ENCODE measurements at places on chromosomes 11 and 22.

DNA sequence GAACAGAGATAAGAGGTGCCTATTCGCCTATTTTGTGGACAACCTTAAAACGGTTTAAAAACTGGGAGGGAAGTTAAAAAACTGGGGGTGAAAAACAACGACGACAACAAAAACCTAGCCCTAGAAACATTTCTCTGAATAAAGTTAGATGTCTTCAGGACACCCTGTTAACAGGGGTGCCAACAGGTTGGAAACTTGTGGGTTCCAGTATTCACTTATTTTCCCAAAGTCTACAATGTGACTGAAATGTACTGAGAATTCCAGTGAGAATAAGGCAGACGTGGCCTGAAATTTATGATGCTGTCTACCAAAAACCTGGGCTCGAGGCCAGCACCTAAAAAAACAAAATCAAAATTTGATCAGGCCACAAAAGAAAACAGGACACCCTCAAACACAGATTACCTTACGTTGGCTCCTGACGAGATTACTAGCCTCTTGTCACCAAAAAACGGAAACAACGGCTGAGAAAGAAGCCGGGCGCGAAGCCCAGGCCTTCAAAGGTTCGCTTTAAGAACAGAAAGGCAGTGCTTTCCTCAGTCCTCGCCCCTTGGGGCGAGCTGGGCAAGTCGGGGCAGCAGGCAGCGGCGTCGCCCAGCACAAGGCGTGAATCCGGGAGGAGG lies 906 bp downstream of the CCDC90B start:
- DNase-seq = no peak

DNA sequence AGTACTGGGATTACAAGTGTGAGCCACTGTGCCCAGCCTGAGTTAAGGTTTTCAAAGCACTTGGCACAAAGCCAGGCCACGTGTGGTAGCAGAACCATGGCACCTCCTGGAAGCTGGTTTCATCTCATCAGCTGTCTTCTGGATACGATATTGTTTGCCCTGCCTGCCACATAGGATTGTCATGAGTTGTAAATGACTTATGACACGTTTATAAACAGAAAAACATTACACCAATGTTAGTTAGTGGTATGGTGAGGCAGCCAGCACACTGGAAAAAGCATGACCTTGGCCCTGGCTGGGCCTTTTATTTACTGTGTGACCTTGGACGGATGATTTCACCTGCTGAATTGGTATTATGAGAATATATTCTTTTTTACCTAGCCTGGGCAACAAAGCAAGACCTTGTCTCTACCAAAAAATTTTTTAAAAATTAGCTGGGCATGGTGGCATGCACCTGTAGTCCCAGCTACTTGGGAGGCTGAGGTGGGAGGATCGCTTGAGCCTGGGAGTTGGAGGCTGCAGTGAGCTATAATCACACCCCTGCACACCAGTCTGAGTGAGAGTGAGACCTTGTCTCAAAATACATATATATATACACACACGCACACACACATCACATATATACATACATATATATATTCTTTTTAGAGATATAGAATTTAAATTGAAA lies 24.0 kb upstream of the MYH9 start:
- peak; percentile 45 for DNase-seq

GRCh38 chr11:94059065-94059464 lies 37.9 kb downstream of the HEPHL1 start:
- no peak for DNase-seq

DNA sequence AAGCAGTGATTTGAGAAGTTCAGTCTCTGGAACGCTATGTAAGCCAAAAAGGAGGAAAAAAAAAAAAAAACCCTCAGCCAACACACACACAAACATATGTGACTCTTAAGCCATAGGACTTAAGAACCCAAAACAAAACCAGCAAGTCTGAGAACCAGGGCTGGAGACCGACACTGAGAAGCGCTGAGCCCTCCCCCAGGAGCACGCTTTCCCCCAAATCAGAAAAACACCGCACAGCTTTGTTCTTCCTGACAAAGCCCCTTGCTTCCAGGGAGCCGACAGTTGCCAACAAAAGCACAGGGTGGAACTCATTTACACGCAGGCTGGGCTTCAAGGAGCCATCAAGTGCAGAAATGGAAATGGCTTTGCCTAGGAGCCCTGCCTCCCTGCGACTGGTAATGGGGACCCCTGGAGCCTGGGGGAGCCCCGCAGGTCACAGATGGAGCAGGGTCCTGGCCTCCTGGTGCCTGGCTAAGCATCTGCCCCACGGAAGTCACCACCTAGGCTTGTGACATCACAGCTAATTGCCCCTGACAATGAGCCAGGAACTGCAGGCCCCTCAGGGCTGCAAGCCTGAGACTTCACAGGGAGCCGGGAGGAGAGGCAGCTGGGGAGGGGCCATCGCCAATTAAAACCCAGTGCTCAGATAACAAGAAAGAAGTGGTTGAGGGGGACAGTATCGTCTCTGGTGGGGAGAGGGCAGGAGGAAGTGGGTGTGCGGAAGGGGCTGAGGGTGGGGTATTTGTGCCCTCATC lies 66.9 kb downstream of the NFAM1 start:
- DNase-seq = no peak

- no peak for DNase-seq
These were observed 12.2 kb upstream of the SLC37A4 start for GRCh38 chr11:119042927-119043326.

DNA sequence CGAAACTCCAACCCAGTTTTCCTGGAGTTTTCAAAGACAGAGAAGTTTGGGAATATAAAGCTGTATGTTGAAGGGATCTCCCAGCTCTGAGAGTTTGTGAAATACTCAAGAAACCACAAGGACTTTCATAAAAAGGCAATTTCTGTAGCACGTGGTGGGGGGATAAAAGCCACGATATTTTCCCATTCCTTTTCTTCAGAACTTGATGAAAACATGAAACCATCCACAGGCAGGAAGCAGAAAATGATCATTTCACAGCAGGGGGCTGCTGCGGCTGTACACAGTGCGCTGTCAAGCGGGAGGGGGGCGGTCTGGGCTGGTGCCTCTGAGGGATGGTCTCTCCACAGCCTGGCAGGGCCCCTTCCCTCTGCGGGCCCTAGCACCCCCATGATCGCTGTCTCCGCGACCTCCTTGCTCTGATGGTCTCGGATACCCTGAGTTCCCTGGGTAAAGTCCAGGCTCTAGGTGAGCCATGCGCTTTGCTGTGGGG lies 423.2 kb downstream of the MN1 start:
- DNase-seq = no peak

DNA sequence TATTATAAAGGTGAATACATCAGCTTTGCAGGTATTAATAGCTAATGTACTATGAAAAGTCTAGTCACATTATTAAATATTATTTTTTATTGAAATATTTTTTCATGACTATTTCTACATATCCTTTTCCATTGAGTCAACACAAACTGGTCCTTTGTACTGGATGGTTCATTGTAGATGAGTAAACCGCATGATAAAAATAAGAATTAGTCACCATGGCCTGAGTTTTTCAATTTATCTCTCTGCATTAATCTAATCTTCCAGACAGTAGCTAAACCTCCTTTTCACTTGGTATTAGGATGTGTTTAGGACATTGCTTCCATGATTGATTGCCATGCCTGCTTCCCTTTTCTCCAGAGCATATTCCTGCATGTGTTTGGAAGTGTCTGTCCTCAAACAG lies 439.4 kb upstream of the ARHGAP42 start:
- no peak for DNase-seq

DNA sequence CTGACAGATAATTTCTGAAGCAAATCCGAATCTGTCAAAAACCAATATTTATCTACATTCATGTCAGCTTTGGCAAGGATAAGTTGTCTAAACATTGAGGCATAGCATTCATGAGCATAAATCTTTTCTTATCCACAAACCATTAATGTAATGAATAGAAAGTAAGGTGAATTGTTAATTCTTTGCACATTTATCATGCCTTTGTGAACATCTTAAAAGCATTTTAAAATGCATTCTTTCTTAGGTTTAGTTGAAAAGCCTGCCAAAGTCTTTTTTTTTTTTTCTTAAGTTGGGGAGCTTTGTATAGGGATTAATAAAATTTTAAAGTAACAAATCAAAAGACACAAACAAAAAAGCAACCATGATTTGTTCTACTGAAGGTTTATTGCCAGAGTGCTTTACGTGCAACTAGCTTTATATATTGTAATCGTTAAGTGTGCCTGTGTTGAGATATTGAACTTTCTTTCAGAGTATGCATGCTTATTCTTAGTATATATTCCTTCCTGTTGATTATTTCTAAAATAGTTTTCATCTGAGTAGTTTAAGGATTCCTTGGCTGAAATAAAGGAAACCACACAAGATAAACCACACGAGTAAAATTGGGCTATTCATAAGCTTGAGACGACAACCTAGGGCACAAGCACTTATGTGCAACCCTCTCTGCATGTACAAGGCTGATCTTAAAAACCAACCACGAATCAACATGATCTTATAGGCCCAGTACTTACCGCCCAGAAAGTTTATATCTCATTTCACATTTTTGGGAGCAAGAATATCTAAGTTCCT lies 1110.9 kb upstream of the CNTN5 start:
- no peak for DNase-seq

DNA sequence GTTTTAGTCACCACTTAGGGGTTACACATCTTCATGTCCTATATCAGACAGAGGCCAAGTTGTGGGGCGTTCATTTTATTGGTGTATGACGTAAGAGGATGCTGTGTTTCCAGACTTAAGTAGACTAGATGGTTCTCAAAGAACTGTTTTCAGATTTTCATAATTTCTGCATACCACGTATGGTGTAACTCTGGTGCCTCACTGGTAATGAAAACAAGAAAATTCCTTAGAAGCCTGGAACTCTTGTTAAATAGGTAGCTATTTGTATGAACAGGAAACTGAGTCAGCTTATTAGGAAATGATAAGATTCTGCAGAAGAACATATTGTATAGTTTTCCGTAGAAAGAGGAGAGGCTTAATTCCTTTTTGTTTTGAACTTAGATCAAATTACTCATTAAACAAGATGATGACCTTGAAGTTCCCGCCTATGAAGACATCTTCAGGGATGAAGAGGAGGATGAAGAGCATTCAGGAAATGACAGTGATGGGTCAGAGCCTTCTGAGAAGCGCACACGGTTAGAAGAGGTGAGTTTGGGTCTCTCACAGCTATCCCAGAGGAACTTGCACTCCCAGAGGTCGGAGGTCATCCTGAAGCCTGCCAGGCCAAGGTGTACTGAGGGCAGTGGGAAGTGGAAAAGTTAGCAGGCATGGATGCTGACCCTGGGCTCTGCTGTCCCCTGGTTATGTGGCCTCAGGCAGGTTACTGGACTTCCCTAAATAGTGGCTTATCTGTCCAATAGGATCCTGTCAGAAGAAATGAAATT lies 3.9 kb downstream of the CDC45 start:
- DNase-seq = no peak

Measured in CD4-positive, alpha-beta T cell treated with Interleukin-21 for 1 hour (primary cell).